ENCODE measurements at places on chromosomes 3 and 15.

DNA sequence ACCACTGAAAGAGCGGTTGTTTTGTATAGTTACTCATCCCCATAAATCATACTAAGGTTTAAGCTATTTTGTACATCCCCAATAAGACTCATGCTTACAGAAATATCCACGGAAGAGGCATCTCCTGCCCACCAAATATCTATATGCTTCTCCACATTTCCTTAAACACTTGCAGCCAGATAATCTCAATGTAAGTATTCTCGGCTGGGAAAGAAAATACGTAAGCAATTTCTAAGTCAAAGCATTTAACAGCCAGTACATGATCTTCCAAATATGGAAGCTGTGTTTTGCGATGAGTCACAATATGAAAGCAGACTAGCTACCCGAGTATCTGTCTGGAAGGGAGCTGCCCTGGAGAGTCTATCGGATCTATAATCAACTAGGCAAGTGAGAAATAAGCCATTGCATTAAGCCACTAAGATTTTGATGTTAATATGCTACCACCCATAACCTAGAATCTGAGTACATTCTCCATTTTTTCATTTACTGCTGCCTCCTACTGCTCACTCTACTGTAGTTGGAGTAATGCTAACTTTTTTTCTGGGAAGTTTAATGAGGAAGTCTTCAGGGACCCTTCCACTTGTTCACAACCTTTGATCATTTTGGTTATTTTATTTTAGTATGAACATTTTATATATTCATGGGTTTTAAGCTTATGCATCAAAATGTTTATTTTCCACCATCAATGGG, 26.9 kb upstream of the ZMAT3 start:
- peak; percentile 60 for DNase-seq

DNA sequence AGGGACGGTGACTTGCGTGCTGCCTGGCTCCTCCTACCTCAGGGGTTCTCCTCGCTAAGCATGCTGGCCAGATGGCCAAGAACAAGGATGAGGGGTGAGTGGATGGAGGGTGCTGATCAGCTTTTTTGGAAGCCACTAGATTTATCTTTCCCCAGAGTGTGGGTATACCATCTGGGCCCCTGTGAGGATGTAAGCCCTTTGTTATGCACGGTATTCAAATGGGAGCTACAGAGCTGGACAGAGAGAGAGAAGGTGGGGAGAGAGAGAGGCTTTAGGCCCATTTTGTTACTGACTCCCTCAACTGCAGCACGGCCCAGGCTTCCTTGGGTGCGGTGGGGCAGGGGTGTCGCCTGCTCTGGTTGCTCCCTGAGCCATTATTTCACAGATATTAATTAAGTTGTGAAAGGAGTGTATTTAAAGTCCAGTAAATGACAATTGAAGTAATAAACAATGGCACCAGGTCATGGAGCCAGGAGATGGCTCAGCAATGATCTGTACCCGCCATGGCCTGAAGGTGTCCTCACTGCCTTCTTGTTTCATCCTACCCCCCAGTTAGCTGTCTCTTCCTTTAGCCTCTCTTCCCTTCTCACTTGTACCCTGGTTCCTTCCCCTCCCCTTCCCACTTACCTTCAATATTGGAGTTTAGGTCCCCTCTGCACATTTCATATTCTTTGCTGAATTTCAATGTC, 158.0 kb downstream of the CLSTN2 start:
- DNase-seq, result no peak

GRCh38 chr3:6321999-6322398, 538.9 kb upstream of the GRM7 start:
- no peak for DNase-seq

- DNase-seq, result peak; percentile 61
Measured at GRCh38 chr15:39936187-39936586, 2.3 kb downstream of the EIF2AK4 start.

- no peak for DNase-seq
Measured at GRCh38 chr15:38740206-38740605, 175.6 kb upstream of the RASGRP1 start.

GRCh38 chr15:76339305-76340197, 3.0 kb downstream of the ISL2 start:
- DNase-seq, result peak; percentile 16

- no peak for DNase-seq
Measured at GRCh38 chr3:121651684-121652083, 9.0 kb downstream of the HCLS1 start.

DNA sequence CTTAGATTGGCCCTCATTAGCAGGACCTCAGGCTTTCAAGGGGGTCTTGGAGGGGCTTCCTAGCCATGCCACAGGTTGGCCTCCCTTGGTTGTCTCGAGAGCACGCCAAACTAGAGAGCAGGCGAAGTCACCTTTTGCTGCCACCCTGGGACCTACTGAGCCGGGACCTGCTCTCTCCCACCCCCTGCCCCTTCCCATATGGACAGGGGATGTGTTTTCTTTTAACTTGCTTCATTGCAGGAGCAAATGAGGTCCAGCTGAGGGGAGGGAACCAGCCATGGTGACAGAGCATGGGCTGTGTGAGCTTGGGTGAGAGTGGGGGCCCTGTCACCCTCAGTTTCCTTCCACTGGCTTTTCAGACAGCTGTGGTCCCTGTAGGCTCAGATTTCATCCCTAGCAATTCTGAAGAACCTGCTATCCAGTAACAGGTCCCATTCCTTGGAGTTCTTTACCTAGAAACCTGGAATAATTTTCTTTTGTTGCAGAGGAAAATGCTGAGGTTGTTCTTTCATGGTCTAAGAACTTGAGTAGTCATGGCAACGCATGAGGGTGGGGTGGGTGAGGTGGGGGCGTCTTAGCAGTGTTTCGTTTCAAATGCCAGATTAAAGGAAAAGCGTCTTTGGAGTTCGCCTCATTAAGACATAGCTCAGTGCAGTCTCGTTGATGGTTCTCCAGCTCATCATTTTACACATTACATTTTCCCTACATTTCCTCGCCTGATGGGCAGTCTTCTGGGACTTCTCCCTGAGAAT, 20.1 kb upstream of the MAGEF1 start:
- DNase-seq, result no peak

- peak; percentile 67 for DNase-seq
Measured at GRCh38 chr3:194537732-194538247, 51.0 kb upstream of the ATP13A3 start.

DNA sequence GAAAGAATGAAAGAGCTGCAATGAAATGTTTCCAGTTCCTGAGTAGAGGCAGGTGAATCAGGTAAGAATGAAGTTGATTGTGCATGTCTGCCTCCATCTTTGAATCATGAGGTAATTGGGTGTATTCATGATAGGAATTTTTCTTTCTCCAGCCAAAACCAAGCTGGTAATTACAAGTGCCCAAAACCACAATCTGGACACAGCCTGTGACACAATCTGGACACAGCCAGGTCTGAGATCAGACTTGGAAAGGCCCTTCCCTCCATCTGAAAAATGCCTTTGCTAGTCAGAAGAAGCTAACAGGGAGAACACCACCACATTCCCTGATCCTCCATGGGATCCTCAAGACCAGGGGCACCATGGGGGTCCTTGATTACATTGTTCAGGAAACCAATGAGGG, 338.5 kb upstream of the THBS1 start:
- DNase-seq, result peak; percentile 73

- no peak for DNase-seq
Measured at GRCh38 chr3:72323773-72324172, 524.5 kb downstream of the SHQ1 start.

DNA sequence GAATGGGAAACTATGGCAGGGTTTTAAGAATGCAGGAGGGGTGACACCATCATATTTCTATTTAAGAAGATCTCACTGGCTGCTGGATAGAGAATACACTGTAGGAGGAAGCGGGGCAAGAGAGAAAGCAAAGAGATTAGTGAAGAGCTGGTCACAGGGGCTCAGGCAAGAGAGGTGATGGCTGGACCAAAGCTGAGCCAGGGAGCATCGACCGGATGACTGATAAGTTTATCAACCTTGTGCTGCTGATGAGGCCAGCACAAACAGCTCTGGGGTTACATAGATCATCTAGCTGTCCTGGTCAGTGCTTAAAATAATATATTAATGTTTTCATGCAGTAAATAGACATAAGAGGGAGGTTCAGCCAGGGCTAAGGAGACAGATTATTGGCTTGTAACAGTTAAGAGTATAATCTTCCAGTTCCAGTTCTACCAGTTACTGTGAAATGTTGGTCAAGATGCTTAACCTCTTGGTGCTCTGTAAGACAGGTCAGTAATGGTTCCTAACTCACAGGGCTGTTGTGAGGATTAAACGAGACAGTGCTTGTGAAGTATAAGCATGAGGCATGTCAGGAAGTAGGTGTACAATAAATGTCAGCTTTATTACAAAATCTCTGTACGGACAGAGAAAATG, 201.0 kb upstream of the FEZF2 start:
- DNase-seq, result no peak

- peak; percentile 92 for DNase-seq
Measured at GRCh38 chr15:32824777-32825176, 107.0 kb downstream of the GREM1 start.

GRCh38 chr3:23221136-23221535, 18.0 kb downstream of the UBE2E2 start:
- DNase-seq, result no peak

DNA sequence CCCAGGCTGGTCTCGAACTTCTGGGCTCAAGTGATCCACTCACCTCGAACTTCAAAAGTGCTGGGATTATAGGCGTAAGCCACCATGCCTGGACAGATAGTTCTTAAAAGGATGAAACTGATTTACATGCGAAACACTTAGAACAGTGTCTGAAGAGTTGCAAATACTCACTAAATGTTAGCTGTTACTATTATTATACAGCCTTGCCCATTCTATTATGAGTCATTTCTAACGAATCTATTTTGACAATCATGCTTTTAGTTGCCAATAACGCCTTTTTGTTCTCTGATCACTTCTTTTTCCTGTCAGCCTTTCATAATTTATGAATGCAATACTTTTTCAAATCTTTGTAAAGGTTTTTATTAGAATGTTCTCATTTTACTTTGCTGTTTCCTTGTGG, 112.7 kb downstream of the SNRK start:
- no peak for DNase-seq

GRCh38 chr15:95795386-95795785, 535.1 kb upstream of the NR2F2 start:
- no peak for DNase-seq

DNA sequence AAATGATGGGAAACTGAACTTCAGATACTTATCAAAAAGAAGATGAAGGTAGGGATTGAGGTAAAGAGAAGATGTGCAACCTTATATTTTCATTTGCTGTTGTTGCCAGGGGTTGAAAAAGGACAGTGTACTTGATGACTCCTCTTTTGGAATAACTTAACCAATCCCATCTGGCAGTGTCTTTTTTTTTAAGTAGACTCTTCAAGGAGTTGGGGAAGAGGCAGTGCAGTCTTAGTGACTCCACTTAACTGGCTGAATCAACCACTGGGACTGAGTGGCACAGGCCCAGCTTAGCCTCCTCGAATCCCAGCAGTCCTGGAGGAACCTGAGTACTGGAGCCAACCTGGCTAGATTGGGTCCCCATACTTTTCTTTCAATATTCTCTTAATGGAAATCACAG, 27.3 kb upstream of the FILIP1L start:
- DNase-seq, result no peak

GRCh38 chr3:4613366-4613765, 120.2 kb downstream of the ITPR1 start:
- DNase-seq, result no peak

DNA sequence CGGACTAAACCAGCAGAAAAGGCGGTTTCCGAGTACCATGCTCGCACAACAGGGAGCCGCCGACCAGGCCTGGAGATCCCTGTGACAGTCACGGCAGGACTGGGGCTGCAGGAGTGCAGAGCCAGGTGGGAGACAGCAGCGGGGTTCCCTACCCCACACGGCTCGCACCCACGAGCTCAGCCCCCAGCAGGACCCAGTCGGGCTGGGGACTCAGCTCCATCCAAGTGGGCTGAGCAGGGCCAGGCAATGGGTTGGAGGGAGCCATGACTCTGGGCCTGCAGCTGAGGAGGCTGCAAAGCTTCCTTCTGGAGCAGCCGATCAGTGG, 15.8 kb downstream of the XXYLT1 start:
- DNase-seq, result no peak

- DNase-seq, result no peak
Measured at GRCh38 chr3:187183903-187184302, 13.4 kb upstream of the RTP1 start.

DNA sequence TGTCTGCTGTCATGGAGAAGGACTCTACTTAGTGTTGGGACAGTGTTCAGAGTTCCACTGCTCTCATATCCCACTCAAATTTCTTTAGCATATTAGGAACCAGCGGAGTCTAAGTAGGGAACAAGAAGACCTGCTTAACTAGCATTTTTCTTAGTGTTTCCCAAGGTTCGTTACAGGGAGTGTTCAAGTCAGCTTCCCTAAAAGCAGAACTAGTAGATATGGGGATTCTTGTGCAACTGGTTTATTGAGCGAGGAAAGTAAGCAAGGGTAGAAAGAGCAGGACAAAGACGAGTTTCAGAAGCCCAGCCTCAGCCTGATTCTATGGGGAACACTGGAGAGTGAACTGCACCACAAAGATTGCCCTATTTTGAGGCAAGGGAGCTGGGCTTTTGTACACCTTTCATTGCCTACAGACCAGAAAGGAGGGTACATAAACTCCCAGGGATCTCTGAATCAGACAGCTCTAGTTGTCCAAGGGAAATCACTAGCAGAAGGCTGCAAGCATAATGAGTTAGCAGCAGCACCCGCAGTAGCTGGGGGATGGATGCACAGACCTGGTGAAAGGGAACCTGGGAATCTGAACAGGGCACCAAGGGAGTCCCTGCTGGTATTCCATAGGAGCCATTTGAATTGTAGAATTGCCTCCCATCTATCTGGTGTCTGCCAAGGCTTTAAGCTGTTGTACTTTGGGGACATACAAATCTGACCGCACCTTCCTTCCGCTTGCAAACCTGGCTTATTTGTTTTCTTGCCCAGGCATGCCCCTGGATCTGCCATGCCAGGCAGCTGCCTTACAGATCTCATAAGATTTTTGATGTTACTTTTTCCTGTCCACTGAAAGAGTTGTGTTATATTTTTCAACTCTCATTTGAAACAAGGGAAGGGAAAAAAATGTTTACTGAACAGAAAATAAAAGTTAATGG, 15.1 kb downstream of the CMTM7 start:
- no peak for DNase-seq

- DNase-seq, result no peak
Measured at GRCh38 chr3:26099692-26100091, 309.8 kb downstream of the OXSM start.

- DNase-seq, result no peak
Measured at GRCh38 chr3:152230370-152230769, 38.4 kb upstream of the MBNL1 start.

All from HFFc6 (cell line).